ENCODE measurements at places on chromosomes 3 and 15. TPM values are rescaled to one million over a fixed set of nuclear protein-coding genes. Genes with fewer than 3 reads are reported as not detected.
A peak's percentile ranks its signal among the peaks of the same experiment; 100 is the strongest.

- DNase-seq = no peak
Measured at GRCh38 chr3:186510374-186511079, 33.7 kb downstream of the CRYGS start.

GRCh38 chr3:150984066-150984465 lies 11.5 kb upstream of the CLRN1 start:
- DNase-seq = no peak

DNA sequence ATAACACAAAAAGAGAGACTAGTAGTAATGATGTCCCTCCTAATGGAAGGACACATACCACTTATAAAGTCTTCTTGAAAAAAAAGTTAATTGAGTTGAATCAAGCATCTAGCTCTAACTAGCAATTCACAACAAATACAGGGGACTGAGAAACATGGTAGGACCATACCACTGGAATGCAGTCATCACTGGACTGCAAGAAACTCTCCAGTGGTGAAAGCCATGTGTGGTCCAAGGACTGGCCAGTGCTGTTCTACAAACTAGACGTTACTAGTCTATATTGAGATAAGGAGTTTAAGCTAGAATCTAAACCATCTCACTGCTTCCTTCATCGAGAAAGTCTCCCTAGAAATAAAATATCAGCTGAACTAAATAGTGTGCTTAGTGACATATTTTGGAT lies 16.7 kb downstream of the FBN1 start:
- DNase-seq = no peak

- no peak for DNase-seq
Measured at GRCh38 chr15:73617913-73618312, 15.3 kb downstream of the NPTN start.

DNA sequence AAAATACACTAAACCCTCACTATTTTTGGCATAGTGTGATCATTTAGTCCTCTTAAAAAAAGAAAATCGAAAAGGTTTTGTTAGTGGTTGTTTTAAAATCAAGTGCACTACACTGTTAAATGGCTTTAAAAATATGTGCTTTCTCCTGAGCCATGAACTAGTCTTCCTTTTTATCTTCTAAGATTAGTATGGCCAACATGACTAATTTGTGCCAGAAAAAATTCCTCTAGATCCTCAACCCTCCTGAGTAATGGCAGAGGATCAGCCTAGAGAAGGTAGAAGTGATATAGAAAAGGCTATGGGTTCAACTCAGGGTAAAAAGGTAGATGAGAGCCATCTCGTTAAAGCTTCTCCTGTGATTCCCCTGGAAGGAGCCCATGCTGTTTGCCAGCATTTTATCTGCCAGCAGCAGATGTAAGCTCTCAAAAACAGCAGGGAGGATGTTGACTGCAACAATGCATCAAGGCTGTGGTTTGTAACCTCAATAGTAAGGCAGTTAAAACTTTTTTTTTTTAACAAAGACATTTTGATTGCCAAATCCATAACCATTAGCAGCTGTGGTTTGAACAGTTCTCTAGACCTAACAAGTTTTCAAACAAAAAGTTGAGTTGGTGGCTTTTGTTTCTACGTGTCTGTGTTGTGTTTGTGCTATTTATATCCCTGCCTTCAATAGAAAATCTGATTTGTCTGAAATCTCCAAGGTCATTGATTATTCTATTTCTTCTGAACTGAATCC lies 30.2 kb upstream of the ZNF609 start:
- peak; percentile 87 for DNase-seq

DNA sequence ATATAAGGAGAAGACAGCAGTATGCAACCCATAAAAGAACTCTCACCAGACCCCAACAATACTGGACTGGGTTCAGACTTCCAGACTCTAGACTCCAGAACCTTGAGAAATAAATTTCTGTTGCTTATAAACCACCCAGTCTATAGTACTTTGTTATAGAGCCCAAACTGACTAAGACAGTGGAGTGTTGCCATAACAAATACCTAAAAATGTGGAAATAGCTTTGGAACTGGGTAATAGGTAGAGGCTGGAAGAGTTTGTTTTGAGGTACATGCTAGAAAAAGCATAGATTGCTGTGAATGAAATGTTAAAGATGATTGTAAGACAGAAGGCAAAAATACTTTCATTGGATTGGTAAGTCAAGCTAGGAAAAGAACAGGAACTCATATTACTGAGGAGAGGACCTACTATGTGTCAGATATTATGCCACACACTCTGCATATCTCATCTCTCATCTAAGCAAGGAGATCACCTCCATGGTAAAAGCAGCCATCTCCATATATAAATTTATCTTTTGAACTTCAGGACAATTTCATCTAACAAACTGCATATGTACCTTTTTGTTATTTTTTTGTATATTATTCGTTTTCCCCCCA lies 67.4 kb upstream of the FNDC3B start:
- no peak for DNase-seq

DNA sequence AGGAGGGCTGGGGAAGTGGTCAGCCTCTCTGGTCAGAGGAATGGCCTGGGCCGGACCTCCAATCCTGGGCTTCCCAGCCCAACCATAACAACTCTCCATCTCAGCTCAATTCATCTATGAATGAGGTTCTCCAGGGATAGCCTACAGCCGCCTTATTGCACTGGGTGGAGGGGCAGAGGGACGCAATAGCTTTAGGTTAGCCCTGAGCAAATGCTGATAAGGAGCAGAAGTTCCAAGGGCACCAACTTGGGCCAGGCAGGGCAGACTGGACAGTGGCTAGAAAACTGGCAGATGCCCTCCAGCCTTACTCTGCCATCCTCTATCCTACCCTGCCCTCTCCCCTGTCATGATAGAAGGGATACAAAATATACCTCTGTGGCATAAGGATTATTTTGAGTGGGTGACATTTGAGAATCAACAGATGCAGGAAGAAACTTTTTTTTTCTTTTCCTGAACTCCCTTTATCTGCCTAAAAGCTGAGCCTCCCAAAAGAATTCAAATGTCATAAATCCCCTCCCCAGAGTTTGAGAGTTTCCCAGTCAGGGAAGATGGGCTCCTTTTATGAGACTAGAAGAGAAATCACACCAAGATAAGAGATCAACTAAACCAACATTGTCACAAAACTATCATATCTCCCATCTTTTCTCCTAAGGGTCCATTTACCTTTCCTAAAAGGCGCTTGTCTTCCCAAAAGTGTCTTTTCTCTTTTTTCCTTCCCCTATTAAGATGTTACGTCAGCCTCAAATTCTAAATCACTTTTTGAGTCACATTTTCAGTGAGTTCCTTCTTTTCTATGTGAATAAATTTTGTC lies 40.4 kb upstream of the C15orf39 start:
- DNase-seq = no peak

GPR27 gene
- 1.0 TPM for total RNA-seq

GOLGA8G gene
- not detected for total RNA-seq

SLC25A38 gene
- total RNA-seq = 37.8 TPM
